Ascending aorta (tissue), 2 donors: ENCODE measurements at places on chromosomes 4 and X.

- no peak for DNase-seq
Observed at GRCh38 chr4:109821185-109821584, 5.6 kb downstream of the GAR1 start.

GRCh38 chr4:132180020-132180427 is 969.1 kb upstream of the PCDH10 start:
- DNase-seq = no peak

DNA sequence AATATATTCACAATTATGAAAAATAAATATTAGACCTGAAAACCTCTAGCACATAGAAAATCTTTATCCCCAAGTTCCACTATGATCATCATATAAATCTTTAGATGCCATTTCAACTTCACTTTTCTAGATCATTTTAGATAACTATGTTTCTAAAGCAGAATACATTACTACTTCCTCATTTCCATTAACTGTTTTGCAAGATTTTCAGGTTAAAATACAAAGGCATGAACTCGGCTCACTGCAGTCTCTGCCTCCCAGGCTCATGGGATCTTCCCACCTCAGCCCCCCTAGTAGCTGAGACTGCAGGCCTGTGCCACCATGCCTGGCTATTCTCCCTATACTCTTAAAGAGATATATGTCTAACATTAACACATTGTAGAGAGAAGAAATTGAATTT is 1365.9 kb upstream of the AGA start:
- DNase-seq = no peak

DNA sequence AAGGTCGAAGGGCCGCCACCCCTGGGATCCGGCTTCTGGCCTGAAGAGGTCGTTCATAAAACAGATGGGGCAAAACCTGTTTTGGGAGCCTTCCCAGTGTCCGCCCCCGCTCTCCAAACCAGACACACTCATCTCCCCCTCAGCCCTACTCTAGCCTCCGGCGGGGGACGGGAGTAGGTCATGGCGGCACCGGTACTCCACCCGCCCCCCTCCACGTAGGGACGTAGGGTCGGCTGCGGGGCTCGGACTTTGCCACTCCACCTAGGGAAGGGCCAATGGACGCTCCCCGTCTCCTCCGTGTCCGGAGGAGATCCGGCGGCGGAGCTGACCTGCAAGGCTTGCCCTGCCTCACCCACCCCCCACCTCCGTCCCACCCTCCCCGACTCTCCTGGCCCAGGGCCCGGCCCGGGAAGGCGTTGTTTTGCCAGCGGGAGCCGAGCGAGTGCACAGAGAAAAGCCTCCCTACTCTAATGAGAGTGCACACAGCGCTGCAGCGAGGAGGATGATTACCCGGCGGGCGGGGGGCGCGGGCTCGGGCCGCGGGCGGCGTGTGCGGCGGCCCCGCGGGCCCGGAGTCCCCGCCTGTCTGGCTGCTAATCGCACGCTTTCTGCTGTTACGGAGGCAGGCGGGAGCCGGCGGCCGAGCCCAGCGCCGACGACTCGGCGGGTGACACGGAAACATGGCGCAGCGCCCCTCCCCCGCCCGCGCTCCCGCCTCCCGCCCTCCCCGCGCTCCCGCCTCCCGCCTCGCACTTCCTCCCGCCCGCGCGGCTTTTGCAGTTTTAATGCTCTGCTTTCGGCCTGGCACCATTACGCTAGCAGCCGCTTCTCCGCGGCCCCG is 8.3 kb upstream of the BCOR start:
- no peak for DNase-seq

DNA sequence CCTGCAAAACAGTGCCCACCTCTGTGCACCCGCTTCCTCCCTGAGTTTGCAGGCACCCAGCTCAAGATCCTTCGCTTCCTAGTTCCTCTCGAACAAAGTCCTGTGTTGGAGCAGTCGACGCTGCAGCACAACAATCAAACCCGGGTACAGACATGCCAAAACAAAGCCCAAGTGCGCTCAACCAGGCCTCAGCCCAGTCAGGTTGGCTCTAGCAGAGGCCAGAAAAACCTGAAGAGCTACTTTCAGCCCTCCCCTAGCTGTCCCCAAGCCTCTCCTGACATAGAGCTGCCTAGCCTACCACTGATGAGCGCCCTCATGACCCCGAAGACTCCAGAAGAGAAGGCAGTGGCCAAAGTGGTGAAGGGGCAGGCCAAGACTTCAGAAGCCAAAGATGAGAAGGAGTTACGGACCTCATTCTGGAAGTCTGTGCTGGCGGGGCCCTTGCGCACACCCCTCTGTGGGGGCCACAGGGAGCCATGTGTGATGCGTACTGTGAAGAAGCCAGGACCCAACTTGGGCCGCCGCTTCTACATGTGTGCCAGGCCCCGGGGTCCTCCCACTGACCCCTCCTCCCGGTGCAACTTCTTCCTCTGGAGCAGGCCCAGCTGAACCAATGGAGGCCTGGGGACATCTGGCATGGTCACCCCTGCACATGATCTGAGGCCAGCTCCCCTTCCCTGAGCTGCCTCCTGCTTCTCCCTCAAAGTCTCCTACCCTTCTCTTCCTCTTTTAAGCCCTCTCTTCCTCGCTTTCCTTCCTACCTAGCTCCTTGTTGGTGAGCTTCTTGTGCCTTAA is 6.9 kb downstream of the APEX2 start:
- no peak for DNase-seq

DNA sequence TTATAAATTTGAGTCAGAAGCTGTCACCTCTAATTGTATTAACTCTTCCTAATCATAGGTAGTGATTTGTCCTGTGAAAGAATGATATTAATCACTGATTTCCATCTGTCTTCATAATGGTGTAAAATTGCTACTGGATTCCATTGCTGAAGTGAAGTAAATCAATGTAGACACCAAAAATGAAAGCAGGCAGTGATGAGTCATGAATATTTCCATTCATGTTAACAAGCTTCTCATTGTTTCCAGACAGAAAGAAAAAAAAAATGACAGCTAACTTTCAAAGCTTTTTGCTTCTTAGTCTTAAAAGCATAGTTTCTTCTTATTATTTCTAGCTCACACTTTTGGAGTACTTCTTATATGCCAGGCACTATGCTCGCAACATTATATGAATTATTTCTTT is 21.5 kb downstream of the FAM114A1 start:
- DNase-seq = no peak

DNA sequence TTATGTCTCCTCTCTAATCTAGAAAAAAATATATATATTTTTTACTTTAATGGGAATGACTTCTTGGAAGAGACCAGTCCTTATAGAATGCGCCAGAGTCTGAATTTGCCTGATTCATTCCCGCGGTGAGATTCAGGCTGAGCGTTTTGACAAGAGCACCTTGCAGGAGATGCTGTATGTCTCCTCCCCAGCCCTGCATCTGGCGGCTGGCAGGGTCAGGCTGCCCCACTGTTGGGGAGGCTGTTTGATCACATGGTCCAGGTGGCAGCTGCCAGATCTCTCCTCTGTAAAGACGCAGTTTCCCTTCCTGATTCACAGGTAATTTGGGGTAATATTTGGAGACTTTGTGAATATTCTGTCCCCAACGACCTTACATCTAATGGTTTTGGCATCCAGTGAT is 9.7 kb downstream of the PDZD4 start:
- no peak for DNase-seq

DNA sequence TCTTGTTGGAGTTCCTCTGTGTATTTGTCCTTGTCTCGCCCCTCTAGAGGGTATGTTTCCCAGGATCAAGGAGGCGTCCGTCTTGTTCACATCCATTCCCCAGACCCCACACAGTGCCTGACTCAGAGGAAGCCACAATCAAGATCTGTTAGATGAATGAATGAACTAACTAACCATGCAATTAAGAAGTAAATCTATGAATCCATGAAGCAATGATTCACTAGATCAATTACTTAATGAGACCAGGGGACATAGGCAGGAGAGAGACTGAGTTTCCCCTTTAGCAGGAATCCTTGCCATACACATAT is 11.9 kb downstream of the BLOC1S4 start:
- no peak for DNase-seq

DNA sequence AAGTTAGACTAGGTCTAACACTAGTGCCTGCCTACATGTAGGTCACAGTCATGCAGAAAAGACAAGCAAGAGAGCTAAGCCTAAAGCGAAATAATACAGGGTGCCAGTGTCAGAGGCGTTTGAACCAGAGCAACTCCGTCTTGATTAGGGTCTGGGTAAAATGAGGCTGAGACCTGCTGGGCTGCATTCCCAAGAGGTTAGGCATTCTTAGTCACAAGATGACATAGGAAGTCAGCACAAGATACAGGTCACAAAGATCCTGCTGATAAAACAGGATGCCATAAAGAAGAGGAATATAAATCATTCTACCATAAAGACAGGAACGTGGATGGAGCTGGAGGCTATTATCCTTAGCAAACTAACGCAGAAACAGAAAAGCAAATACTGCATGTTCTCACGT is 120.9 kb downstream of the BEND2 start:
- no peak for DNase-seq

- DNase-seq = no peak
Observed at GRCh38 chrX:37955273-37955672, 51.1 kb upstream of the SYTL5 start.

DNA sequence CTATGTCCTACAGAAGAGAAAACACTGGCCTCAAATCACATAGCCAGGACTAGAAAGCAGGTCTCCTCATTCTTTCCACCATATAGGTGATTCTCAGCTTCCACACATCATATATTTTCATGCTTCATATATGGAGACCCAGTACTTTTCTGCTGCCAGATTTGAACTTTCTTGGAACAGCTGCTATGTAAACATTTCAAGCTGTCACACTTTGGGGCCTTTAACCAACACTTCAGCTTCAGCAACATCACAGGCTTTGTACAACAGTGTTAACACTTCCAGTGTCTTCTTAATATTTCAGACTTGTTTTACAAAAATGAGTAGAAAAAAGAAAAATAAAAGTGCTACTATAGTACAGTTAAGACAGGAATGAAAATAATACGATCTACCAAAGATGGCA is 12.6 kb downstream of the SH3RF1 start:
- DNase-seq = no peak

- no peak for DNase-seq
Observed at GRCh38 chr4:142944565-142944964, 98.5 kb upstream of the INPP4B start.

DNA sequence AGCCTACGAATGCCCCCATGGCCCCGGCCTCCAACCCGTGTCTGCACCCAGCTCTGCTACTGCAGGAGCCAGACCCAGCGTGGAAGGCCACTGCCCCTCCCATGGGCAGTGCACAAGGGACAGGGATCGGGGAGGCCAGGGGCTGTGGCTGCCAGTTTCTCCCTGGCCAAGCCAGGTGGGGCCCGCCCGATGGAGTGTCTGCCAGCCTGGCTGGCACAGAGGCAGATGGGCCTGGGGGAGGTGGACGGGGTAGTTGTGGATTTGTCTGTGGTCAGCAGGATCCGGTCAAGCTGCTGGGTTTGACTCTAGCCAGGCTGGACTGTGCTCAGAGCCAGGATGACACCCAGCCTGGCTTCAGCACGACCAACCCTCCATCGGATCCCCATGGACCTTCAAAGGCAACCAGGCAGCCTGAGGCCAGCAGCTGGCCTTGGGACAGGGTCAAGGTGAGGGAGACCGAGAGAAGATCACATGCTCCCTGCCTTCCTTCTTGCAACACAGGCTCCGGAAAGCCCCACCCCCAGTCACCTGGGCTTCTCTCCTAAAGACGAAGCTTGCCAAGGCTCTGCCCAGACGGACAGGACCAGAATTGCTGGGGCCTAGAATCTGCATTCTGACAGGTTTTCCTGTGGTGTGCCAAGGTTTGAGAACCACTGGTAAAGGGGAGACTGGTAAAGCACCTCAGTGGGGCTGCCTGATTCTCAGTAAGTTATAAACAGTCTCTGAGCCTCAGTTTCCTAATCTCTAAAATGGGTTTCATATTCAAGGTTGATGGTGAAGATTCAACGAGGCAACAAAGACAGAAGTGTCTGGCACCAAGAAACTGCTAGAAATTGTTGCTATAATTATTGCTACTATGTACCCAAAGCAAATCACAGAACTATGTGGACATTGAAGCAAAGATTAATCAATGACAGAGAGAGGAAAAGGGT is 78.6 kb downstream of the PPP2R2C start:
- DNase-seq = no peak

GRCh38 chrX:103275947-103276567 is 493 bp downstream of the TCEAL5 start:
- DNase-seq = no peak

DNA sequence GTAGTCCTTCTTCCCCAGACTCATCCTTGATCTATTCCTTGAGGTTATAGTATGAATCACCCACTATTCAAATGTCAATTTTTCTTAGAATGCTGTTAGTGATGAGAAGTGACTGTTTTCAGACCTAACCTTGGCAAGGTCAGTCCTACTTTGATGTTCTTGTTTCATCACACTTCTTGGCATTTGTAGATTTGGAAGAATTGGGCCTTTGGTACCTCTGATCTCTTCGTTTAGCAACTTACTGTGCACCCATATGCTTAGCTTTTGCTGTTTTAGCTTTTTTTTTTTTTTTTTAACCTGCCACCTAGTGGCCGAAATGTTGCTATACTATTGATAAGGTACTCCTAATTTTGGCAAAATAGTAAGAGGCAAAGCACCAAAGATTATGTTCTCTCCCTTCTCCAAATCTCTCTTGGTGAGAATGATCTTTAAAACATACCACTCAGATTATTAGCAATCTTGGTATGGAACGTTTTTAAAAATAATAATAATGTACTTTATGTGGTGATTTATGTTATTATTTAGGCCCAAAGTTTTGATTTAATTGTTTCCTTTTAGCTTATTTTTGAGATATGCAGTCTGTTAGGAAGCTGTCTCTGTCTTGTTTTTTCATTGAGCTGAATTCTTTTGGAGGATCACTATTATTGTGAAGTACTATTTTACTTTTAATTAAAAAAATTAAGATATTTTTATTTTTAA is 16.6 kb downstream of the DCK start:
- DNase-seq = no peak

- DNase-seq = no peak
Observed at GRCh38 chrX:150049647-150050046, 111.4 kb upstream of the EOLA2 start.

DNA sequence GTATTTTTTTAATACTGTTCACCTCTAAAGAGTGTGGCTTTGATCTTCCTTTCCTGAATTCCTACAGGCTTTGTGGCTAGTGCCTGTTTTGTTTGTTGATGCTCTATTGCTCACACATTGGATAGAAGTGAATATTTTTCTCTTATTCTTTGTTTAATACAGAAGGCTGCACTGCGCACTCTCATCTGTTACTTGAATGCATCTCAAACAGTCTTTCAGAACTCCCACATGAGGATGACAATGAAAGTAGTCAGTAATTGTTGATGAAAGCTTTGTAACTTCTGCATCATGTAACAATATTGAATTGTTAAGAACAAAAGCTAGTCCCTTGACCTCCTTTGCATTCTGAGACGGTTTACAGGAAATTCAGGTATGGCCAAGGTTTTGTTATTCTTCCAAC is 29.1 kb upstream of the GALNT7 start:
- DNase-seq = no peak

GRCh38 chr4:75662626-75663025 is 10.6 kb downstream of the G3BP2 start:
- no peak for DNase-seq

GRCh38 chrX:7272346-7272745 is 124.4 kb upstream of the PUDP start:
- DNase-seq = no peak
